ENCODE measurements at places on chromosomes 4 and X. TPM values are rescaled to one million over a fixed set of nuclear protein-coding genes. Genes with fewer than 3 reads are reported as not detected.

The ATP6AP1 gene
- total RNA-seq, result 59.8 TPM

The EFHC2 gene
- 0.28 TPM for total RNA-seq

The PAK3 gene
- total RNA-seq, result 4.0 TPM

The P2RY10 gene
- total RNA-seq, result not detected

The EVC gene
- total RNA-seq, result 33.8 TPM

The SEPTIN6 gene
- 17.5 TPM for total RNA-seq

The TMPRSS11B gene
- total RNA-seq, result not detected

The CHRDL1 gene
- 0.19 TPM for total RNA-seq

The CLNK gene
- total RNA-seq, result not detected

The CSAG3 gene
- total RNA-seq, result not detected

All from regular cardiac myocyte (primary cell).